ENCODE measurements at places on chromosomes 5 and 9.

DNA sequence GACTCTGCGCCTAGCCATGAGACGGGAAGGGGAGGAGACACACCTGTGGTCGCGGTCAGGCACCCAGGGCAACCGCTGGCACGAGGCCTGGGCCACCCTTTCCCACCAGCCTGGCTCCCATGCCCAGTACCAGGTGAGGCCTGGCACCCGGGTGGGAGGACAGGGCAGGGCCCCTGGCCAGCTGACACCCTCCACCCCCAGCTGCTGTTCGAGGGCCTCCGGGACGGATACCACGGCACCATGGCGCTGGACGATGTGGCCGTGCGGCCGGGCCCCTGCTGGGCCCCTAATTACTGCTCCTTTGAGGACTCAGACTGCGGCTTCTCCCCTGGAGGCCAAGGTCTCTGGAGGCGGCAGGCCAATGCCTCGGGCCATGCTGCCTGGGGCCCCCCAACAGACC is 5.0 kb downstream of the MAMDC4 start:
- no peaks in the 10 kb centered on the region for H3K27me3 ChIP-seq
- H3K4me1 ChIP-seq: no peaks in the 10 kb centered on the region
- H3K27ac ChIP-seq: no peak overlapping the region
- H3K4me3 ChIP-seq: no peak overlapping the region
- peaks cover 5% of the 10 kb centered on the region for H3K36me3 ChIP-seq

GRCh38 chr5:78016863-78017529 is 240.9 kb upstream of the TBCA start:
- H3K4me1 ChIP-seq: peaks cover 6% of the 10 kb centered on the region
- H3K36me3 ChIP-seq: no peaks in the 10 kb centered on the region
- H3K27me3 ChIP-seq: peaks cover 30% of the 10 kb centered on the region

DNA sequence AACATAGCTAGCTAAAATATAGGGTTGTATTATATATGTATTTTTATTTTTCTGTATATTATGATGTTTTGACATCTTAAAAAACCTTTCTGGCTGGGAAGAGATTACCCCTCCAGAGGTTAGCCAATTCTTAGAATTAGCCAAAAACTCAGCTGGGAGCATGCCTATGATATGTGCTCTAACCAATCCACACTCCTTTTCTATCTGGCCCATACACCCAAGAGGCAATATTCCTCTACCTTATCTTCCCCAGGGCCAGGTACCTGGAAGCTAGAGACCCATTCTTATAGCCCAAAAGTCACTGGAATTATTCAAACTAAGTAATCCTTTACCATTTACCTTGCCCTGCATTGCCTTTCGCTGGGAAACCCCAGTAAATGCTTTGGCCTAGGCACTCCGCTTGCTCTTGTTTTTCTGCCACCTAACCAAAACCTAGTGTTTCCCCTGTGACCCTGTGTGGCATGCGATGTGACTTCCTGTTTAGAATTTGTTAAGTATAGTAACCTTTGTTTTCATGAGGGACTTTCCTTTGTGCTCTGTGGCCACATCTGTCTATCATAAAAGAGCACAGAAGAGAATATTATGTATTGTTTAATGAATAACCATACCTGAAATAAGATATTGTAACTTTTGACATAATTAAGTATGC is 37.4 kb downstream of the CSNK1G3 start:
- no peak overlapping the region for H3K27ac ChIP-seq
- peaks cover 4% of the 10 kb centered on the region for H3K4me1 ChIP-seq
- H3K4me3 ChIP-seq: no peak overlapping the region
- no peaks in the 10 kb centered on the region for H3K36me3 ChIP-seq
- no peak for DNase-seq

DNA sequence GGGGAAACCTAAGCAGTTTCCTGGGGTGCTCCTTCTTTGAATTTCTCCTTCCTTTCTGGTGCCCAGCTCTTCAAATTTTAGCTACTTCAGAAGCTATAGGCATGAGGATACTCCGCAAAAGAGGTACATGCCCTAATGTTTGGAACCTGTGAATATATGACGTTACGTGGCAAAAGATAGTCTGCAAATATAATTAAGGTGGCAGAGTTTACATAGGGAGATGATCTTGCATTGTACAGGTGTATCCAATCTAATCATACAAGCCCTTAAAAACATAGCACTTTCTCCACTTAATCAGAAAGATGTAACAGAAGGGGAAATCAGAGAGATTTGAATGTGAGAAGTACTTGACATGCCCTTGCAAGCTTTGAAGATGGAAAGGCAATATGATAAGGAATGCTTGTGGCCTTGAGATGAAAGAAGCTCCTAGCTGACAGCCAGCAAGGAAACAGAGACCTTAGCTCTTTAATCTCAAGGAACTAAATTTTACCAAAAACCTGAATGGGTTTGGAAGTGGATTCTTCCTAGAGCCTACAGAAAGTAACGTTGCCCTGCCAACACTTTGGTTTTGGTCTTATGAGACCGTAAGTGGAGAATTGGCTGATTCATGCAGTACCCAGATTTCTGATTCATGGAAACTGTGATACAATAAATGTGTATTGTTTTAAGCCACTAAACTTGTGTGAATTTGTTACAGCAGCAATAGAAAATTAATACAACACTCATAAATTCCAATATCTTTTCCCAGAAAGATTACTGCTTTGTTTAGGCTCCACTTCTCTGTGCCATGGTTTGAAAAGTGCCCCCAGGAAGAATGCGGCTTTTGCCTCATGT is 268.4 kb downstream of the FAM170A start:
- peaks cover 8% of the 10 kb centered on the region for H3K4me1 ChIP-seq
- no peaks in the 10 kb centered on the region for H3K36me3 ChIP-seq
- H3K4me3 ChIP-seq: no peak overlapping the region
- no peaks in the 10 kb centered on the region for H3K27me3 ChIP-seq
- no peak for DNase-seq
- no peak overlapping the region for H3K27ac ChIP-seq

DNA sequence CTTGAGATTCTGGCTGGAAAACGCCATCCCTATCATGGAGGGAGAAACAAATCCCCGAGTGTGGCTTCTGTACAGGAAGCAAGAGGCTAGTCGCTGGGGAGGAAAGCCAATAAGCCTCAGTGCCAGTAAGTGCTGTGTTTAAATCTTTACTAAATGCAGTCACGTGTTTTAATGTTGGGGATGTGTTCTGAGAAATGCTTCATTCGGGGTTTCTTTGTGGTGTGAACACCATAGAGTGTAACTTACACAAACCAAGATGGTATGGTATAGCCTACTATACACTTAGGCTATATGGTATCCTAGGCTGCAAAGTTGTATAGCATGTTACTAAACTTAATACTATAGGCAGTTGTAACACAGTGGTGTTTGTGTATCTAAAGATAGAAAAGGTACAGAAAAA is 94.7 kb downstream of the GCNT1 start:
- no peak overlapping the region for H3K4me3 ChIP-seq
- no peak overlapping the region for H3K27ac ChIP-seq
- no peaks in the 10 kb centered on the region for H3K36me3 ChIP-seq
- no peaks in the 10 kb centered on the region for H3K27me3 ChIP-seq

GRCh38 chr5:65907135-65907534 is 19.2 kb upstream of the ERBIN start:
- no peaks in the 10 kb centered on the region for H3K36me3 ChIP-seq
- DNase-seq: no peak
- H3K27ac ChIP-seq: no peak overlapping the region
- H3K4me3 ChIP-seq: no peak overlapping the region
- H3K27me3 ChIP-seq: no peaks in the 10 kb centered on the region
- H3K4me1 ChIP-seq: no peaks in the 10 kb centered on the region

DNA sequence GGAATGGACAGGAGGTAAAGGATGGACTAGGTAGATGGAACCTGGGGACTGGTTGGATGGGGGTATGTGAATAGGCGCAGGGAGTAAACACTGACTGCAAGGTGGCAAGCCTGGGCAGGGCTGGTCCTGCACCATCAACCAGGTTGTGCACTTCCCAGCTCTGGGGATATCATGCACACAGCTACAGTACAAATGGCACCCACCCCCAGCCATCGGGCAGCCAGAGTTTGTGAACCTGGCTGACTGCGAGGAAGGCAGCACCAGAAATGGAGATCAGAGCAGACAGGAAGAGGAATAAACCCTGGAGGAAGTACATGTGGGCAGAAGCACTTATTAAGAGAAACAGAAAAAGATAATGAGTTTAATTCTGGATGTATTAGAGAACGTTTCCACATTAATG is 229.1 kb downstream of the ESM1 start:
- H3K27me3 ChIP-seq: no peaks in the 10 kb centered on the region
- no peak for DNase-seq
- H3K27ac ChIP-seq: no peak overlapping the region
- no peak overlapping the region for H3K4me3 ChIP-seq
- H3K4me1 ChIP-seq: peaks cover 5% of the 10 kb centered on the region

- H3K27ac ChIP-seq: no peak overlapping the region
- DNase-seq: no peak
- no peaks in the 10 kb centered on the region for H3K4me1 ChIP-seq
- H3K27me3 ChIP-seq: no peaks in the 10 kb centered on the region
- no peak overlapping the region for H3K4me3 ChIP-seq
Measured at GRCh38 chr5:172907657-172908056, 51.6 kb upstream of the RPL26L1 start.

- no peak overlapping the region for H3K4me3 ChIP-seq
- H3K4me1 ChIP-seq: peaks cover 18% of the 10 kb centered on the region
- no peak overlapping the region for H3K27ac ChIP-seq
- peaks cover 10% of the 10 kb centered on the region for H3K27me3 ChIP-seq
Measured at GRCh38 chr9:129624168-129624759, 1.7 kb upstream of the NTMT1 start.

DNA sequence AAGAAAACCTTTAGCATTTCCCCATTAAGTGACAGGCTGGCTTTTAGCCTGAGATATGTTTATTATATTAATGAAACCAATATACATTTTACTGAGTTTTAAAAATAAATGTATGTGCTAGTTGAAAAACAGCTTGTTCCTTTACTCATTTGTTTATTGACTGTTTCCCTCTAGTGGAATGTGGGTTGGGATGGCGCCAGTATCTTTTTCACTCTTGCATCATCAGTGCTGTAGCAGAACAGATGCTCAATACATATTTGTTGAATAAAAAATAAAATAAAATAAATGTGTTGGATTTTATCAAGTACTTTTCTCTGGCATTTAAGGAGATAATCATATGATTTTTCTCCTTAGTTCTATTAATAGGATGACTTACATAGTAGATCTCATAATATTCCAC is 43.0 kb downstream of the FSTL4 start:
- no peaks in the 10 kb centered on the region for H3K4me1 ChIP-seq
- no peak overlapping the region for H3K4me3 ChIP-seq
- DNase-seq: no peak
- H3K36me3 ChIP-seq: no peaks in the 10 kb centered on the region
- no peak overlapping the region for H3K27ac ChIP-seq

DNA sequence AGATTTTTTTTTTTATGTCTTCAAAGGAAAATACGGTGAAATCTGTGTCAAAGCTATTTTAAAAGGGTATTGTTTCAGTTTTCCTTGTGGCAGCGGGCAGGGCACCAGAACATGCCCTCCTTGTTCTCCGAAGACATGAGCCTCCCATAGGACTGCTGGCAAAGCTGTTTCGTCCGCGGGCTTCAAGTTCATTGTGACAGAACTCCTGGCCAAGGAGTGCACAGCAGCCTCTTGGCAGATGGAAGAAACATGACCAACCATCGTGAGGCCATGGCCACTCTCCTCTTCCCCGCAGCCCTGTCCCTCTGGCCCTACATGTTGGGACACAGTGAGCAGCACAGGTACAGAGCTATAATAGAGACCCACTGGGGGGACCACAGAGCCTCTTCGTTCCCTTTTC is 99.5 kb downstream of the AOPEP start:
- no peak for DNase-seq
- no peaks in the 10 kb centered on the region for H3K27me3 ChIP-seq
- no peak overlapping the region for H3K27ac ChIP-seq
- H3K36me3 ChIP-seq: no peaks in the 10 kb centered on the region
- no peak overlapping the region for H3K4me3 ChIP-seq
- H3K4me1 ChIP-seq: peaks cover 31% of the 10 kb centered on the region

GRCh38 chr9:110156416-110156815 is 51.5 kb downstream of the C9orf152 start:
- H3K27me3 ChIP-seq: no peaks in the 10 kb centered on the region
- H3K27ac ChIP-seq: no peak overlapping the region
- H3K4me3 ChIP-seq: no peak overlapping the region
- peaks cover 10% of the 10 kb centered on the region for H3K4me1 ChIP-seq

GRCh38 chr5:147957901-147958300 is 51.6 kb upstream of the C5orf46 start:
- no peak overlapping the region for H3K4me3 ChIP-seq
- H3K27me3 ChIP-seq: no peaks in the 10 kb centered on the region
- H3K4me1 ChIP-seq: no peaks in the 10 kb centered on the region
- no peak overlapping the region for H3K27ac ChIP-seq

DNA sequence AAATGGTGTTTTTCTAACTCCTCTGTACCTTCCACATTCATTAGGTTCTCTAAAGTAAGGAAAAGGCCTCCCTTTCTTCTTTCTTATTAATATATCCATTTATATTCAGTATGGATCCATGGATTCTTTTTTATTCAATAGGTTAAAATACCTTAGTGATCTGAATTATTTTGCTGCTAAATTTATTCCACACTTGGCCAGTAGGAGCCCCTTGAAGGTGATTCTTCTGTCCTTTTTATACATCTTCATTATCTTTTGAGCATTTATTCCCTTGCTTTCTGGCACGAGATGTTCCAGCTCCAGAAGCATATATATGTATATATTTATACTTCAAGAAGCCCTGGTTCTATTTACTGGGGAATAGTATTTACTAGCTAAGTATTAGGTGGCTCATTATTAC is 311.8 kb upstream of the SGCD start:
- H3K36me3 ChIP-seq: no peaks in the 10 kb centered on the region
- H3K27ac ChIP-seq: no peak overlapping the region
- no peak overlapping the region for H3K4me3 ChIP-seq
- H3K4me1 ChIP-seq: no peaks in the 10 kb centered on the region

GRCh38 chr5:41683181-41683580 is 172.8 kb upstream of the PLCXD3 start:
- no peak overlapping the region for H3K27ac ChIP-seq
- DNase-seq: no peak
- H3K4me3 ChIP-seq: no peak overlapping the region
- no peaks in the 10 kb centered on the region for H3K27me3 ChIP-seq
- no peaks in the 10 kb centered on the region for H3K4me1 ChIP-seq

DNA sequence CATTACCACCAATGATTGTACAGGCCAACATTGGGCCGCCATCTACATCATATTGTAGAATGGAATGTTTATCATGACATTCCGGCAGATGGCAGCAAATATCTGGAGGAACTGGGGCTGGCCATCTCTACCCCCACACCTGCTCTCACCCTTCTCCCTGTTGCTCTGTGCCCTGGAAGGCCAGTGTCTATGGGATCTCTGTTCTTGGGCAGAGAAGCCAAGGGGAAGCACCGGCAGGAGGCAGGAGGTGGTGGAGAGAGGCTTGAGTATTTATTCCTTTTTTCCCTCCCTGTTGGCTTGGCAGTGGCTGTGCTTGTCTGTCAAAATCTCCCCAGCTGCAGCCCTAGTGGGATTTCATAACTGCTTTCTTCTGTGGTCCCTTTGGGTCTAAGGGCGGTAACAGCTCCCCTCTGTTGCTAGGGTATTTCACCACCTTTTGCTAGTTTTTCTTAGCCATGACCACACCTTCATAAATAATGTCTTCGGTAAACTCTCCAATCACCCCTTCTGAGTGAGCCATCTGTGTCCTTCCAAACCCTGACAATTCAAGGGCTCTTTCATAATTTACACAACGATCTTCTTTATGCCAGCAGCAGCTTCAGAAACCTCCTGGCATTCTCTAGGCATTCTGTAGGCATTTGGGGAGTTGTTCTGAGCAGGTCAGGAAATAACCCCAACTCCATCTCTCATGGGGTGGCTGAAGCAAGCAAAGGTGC is 225.8 kb downstream of the MELK start:
- no peak overlapping the region for H3K27ac ChIP-seq
- no peaks in the 10 kb centered on the region for H3K4me1 ChIP-seq
- H3K4me3 ChIP-seq: no peak overlapping the region
- no peaks in the 10 kb centered on the region for H3K27me3 ChIP-seq
- DNase-seq: peak; percentile 22
- H3K36me3 ChIP-seq: no peaks in the 10 kb centered on the region
